ENCODE measurements at places on chromosomes 11 and 22.

- DNase-seq: peak; percentile 46
Observed at GRCh38 chr11:111422494-111423249, 43.6 kb upstream of the POU2AF1 start.

DNA sequence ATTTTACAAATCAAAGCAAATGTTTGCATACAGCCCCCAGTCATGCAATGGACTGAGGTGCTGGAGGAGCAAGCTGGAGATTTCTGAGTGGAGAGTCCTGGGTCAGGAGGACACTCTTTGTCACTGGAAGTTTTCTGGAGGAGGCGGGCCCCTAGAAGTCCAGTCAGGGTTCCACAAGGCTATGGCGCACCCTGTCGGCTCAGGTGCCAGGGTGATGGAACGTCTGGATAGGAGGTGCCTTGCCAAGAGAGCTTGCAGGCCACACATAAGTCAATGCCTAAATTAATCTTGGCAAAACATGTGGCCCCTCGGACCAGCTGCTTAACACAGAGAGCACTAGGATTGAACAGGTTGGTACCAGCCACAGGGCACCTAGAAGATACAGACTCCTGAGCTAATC lies 174.7 kb upstream of the CADM1 start:
- no peak for DNase-seq

DNA sequence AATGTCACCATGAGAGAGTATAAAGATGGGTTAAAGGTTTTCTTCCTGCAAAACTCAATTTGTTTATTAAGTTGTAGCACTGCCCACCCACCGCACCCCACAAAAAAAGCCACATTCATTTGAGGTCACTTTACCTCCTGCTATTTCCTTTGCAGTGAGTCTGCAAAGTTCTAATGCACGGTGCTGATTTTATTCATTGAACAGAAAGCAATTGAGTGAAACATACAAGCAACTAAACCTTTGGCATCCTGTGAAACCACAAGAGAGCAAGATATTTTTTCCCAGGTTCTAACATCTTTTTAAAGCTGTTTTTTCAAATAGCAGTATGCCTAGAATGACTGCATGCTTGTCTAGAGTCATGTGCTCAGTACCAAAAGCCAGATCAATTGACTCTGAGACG lies 39.0 kb downstream of the RRAS2 start:
- peak; percentile 86 for DNase-seq

- DNase-seq: peak; percentile 59
Observed at GRCh38 chr22:49979587-49980264, 19.2 kb downstream of the PIM3 start.

- DNase-seq: peak; percentile 31
Observed at GRCh38 chr11:68904248-68904847, 657 bp downstream of the IGHMBP2 start.

DNA sequence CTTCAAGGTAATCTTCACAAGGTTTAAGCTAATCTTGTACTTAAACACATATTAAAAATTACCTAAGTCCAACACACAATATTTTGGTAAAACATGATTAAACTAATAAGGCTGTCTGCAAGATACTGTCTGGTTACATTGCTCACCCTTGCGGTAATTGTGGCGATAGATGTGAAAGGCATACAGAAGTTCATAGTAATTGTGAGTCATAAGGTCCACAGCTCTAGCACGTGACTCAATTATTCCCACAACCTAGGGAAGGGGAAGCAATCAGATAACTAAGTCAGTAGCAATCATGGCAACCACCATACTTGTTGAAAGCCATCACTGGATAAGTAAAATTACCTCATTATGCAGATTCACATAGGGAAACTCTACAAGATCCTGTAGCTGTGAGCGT lies 30.5 kb upstream of the FNBP4 start:
- DNase-seq: peak; percentile 89

DNA sequence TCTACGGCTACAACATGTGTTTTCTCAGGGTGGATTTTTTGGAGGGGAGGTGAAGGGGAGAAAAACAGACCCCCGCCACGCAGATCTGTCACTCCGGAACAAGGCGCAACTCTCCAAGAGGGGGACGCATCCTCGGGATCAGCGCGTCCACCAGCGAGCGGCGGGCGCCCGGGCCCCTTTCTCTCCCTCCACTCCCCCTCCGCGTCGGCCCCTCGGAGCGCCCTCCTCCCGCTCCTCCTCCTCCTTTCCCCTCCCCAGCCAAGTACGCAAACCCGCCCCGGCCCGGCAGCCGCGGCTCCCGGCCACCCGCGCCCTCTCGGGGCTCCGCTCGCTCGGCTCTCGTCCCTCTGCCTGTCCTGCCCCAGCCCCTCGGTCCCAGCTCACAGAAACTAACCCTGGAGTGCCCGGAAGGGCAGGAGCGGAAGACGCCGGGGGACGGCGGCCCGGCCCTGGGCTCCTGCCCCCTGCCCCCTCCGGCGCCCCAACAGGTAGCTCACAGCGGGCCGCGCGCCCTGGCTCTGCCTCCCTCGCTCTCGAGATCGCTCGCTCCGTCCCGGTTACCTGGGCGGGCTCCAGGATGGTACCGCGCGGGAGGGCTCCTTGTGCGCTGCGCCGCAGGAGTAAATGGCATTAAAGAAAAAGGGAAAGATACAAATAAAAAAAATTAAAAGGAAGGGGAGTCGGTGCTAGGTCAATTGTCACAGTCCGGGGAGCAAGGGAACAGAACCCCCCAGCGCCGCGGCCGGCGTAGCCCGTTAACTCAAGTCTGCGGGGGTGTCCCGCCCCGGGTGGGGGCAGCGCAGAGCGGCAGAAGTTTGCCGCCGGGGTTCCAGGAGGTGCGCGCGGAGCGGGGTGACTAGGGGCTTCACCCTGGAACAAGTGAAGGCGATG lies 131.4 kb upstream of the C11orf58 start:
- no peak for DNase-seq

Data from iris pigment epithelial cell (primary cell).